ENCODE measurements at places on chromosomes 11 and 22.
A peak's percentile ranks its signal among the peaks of the same experiment; 100 is the strongest.

DNA sequence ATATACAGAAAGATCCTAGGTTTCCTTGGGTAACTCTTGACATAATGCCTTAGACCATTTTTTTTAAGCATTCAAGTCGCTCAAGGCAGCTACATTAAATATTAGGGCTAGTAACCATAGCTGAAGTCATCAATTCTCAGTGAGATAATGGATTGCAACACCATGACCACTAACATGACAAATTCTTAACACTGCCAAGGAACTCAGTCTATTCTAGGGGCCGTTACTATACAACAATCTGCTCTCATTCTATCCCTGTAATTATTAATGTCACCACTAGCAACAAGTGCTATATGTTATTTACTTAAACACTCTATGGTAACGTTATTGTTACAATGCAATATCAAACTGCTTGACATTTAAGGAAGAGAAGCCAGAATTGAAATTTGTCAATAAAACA lies 3.2 kb upstream of the STK33 start:
- DNase-seq = no peak

DNA sequence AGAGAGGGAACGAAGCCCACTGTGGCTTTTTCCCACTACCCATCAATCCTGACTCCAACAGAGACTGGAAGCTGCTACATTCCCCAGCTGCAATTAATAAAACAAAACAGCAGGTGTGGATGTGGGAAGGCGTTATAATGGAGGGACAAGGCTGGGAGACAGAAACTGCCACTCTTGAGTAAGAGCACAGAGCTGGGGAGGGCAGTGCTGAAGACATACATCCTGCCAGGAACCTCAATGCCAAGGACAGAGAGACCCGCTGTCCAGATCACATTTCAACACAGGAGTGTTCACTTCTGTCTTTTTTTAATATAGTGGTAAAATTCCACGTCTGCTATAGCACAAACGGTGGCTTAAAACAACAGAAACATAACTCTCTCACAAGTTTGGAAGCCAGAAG lies 94.5 kb downstream of the LARGE1 start:
- no peak for DNase-seq

- no peak for DNase-seq
Measured at GRCh38 chr11:32435152-32435480, 223 bp downstream of the WT1 start.

GRCh38 chr11:122646549-122647340 lies 8.8 kb upstream of the UBASH3B start:
- no peak for DNase-seq

- no peak for DNase-seq
Measured at GRCh38 chr11:9802291-9802861, 138.5 kb downstream of the SWAP70 start.

DNA sequence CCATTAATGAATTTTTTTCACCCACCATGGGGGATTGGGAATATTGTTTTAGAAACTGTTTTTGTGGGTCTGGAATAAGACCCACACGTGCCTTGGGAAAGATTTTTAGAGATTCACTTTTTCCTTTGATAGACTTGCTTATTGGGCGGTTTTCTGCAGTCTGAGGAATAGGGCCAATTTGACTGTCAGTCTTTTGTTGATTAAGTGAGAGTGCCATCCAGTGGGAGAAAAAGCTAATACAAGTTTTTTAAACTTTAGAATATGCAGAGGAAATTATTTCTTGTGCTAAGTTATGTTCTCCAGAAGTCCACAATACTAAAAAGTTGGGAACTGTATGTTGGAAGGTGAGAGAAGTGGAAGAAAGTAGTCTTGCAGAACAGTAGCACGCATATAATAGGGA lies 56.1 kb downstream of the PRMT3 start:
- peak; percentile 42 for DNase-seq

GRCh38 chr11:115097796-115098408 lies 406.3 kb downstream of the CADM1 start:
- no peak for DNase-seq

DNA sequence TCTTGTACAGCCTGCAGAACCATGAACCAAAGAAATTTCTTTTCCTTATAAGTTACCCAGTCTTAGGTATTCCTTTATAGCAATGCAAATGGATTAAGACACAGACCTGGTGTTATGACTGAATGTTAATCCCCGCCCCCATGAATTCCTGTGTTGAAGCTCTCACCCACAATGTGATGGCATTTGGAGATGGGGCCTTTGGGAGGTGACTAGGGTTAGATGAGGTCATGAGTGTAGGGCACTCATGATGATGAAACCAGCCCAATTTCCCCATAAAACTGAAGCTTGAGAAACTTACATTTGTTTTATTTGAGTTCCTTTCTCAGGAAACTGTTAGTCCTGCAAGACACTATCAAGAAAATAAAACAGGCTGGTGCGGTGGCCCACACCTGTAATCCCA lies 115.8 kb upstream of the THY1 start:
- DNase-seq = no peak

- DNase-seq = no peak
Measured at GRCh38 chr11:1422981-1423380, 33.2 kb downstream of the BRSK2 start.
